ENCODE measurements at places on chromosomes 5 and 9.

DNA sequence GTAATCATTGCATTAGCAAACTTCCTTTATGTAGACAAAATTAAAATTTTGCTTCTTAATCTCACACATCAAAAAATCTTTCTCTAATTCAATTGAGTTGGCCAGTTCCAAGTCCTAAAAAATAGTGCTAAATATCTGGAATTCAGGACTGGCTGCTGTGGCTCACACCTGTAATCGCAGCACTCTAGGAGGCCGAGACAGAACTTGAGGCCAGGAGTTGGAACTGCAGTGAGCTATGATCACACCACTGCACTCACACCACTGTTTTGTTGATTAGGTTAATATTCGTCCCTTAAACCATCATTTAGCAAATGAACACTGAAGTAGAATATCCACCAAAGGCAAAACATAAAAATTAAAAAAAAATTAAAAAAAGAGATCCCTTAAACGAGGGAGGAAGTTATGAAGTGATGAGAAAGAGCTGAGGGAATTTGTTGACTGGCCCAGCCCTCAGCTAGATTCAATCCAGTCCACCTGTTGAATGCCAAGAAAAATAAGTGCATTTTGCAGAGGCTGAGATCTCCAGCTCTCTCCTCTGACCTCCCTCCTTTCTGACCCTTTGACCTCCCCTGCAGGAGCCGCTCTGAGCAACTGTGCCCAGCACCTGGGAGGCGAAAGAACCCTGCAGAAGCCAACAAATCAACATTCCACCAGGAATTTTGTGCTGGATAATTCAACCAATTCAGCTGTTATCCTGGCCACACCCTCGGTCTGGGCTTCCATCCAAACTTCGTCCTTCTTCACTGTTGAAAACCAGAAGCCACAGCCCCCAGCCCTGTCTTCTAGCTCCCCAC is 96.8 kb downstream of the OR2K2 start:
- DNase-seq, result no peak

GRCh38 chr9:38621434-38622287 is 1.3 kb upstream of the ANKRD18A start:
- peak; percentile 26 for DNase-seq

DNA sequence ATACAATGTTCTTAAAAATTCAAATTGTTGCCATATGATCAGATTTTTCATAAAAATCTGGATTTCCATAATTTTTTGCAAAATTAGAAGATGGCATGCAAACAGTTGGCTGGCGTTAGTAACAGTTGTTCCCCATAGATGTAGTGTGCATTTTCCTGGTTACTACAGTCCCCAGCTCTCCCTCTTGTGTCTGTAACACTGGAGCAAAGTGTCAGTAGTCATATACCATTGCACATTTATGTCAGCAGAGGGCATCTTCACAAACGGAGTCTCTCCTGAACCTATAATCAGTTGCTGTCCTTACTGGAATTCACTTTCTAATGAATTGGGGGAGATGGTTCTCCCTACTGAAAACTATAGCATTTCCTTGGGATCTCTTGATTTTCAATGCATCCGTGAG is 44.7 kb upstream of the DMAC1 start:
- no peak for DNase-seq

DNA sequence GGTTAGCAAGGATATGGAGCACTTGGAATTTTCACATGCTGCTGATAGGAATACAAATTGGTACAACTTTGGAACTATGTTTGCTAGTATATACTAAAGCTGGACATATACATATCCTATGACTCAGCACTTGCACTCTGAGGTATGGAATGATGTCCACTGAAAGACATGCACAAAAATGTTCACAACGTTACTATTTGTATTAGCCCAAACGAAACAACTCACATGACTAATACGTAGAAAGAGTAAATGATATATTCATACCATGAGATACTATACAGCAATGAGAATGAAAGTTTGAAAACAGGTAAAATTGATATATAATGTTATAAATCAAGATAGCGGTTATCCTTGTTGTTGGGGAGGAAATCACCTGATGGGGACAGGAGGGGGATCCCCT is 45.5 kb upstream of the CDC42SE2 start:
- no peak for DNase-seq

- DNase-seq, result no peak
These were observed 111.9 kb upstream of the MTAP start for GRCh38 chr9:21690561-21690960.

DNA sequence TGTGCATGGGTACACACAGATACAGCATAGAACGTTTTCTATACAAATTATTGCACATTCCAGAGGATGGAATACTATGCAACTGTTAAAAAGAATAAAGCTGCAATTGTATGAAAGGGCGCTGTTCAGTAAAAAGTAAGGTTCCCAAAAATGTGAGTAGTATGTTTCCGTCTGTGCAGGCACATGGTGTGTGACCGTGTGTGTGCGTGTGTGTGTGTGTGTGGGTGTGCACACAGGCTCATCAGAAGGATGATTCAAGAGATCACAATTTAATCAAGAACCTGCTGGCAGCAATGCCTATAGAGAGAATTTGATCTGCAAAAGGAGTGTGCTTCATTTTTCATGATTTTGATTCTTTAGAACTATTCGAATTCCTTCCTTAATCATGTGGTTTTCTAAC is 76.3 kb downstream of the SEMA4D start:
- DNase-seq, result no peak

DNA sequence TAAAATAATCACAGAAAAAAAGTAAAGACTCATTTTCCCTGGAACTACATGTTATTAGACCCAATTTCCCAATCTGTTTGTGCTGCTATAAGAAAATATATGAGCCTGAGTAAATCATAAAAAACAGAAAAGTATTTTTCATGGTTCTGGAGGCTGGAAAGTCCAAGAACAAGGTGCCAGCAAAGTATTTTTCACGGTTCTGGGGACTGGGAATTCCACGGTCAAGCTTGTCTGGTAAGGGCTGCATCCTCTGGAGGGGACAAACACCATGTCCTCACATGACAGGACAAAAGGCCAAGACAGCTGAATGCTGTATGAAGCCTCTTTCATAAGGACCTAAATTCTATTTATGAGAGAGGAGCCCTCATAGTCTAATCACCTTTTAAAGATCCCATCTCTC is 172.3 kb downstream of the PLPPR1 start:
- no peak for DNase-seq

DNA sequence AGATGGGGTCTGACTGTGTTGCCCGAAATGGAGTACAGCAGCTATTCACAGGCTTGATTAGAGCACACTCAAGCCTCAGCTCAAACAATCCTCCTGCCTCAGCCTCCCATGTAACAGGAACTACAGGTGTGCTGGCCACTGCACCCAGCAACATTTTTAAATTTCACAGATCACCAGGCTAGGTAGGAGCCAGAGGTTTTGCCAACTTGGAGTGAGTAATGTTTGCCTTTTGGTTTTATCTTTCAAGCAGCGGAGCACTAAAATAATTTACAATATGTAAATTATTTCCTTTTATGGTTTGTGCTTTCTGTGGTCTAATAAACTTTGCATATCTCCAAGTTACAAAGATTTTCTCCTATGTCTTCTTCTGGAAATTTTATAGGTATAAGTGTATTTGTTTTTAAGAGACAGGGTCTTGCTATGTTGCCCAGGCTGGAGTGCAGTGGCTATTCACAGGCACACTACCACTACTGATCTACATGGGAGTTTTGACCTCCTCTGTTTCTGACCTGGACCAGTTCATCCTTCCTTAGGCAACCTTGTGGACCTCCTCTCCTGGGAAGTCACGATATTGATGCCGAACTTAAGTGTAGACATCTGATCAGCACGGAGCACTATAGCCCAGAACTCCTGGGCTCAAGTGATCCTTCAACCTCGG is 67.2 kb upstream of the SUSD1 start:
- DNase-seq, result no peak

- DNase-seq, result no peak
These were observed 86.3 kb downstream of the S1PR3 start for GRCh38 chr9:89077519-89077918.

DNA sequence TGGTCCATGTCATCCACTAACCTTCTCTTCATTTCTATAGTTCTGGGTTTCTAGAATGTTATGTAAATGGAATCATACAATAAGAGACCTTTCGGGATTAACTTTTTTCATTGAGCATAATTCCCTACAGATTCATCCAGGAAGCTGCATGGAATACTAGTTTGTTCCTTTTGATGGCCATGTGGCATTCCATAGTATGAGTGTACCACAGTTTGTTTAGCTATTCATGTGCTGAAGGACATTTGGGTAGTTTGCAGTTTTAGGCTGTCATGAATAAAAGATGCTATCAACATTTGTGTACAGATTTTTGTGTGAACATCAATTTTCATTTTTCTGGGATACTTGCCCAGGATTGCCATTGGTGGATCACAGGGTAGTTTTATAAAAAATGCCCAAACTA is 6.8 kb upstream of the SPTLC1 start:
- no peak for DNase-seq

GRCh38 chr9:14846871-14847311 is 63.3 kb downstream of the FREM1 start:
- DNase-seq, result peak; percentile 24

DNA sequence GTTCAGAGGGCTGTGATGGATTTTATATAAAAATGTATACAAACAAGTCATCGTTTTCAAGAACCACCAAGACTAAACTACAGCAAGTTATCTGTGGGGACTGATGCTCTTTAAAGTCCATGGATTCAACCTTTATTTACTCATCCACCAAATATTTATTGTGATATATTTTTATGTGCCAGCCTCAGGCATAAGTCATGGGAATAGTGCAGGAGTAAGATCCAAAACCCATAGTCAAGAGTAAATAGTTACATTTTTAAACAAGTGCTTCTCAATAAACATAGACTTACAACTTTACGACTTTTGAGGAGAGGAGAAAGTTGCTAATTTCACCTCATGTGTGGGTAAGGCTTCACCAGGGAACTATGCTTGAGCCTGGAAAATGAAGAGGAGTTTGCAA is 24.6 kb downstream of the MACIR start:
- DNase-seq, result no peak

- DNase-seq, result peak; percentile 13
These were observed 33.1 kb downstream of the RASA1 start for GRCh38 chr5:87300744-87301143.

GRCh38 chr9:108545436-108545835 is 310.4 kb downstream of the ACTL7B start:
- DNase-seq, result no peak

DNA sequence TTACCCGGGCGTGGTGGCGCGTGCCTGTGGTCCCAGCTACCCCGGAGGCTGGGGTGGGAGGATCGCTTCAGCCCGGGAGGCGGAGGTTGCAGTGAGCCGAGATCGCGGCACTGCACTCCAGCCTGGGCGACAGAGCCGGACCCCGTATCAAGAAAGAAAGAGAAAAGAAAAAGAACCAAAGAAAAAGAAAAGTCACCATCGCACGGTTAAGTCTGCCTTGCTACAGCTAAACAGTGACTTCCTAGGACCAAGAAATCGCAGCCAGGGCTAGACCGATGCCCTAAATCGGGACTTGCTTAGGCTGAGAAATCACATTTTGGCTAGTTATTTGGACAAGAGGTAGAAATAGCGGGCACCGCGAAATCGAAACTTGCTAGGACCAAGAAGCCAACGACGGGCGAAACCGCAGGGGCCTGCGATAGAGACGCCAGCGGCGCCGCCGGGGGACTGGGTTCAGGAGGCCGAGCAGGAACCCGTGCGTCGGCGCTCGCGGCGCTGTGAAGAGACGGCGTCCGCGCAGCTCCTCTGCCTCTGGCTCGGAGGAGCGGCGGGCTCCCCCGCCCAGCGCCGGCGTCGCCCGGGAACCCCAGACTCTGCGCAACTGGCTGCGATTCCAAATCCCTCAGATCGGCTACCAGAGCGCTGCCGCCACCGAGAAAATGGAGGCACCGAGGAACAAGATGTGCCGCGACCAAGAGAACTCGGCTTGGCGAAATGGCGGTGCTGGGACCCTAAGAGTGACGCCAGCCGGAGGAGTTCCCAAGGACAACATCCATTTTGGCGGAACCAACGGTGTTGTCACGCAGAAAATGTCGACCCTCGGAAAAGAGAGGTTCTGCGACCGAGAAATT is 26.1 kb upstream of the ANXA2R start:
- DNase-seq, result peak; percentile 32

GRCh38 chr9:89375191-89375760 is 57.0 kb downstream of the SECISBP2 start:
- DNase-seq, result no peak

GRCh38 chr9:14170392-14170931 is 143.5 kb downstream of the NFIB start:
- DNase-seq, result no peak

GRCh38 chr5:175652741-175653663 is 4.9 kb upstream of the HRH2 start:
- DNase-seq, result peak; percentile 82

- no peak for DNase-seq
These were observed 11.4 kb downstream of the GOLGA1 start for GRCh38 chr9:124929464-124929863.

- no peak for DNase-seq
These were observed 216.8 kb upstream of the PIK3R1 start for GRCh38 chr5:67998709-67999261.

DNA sequence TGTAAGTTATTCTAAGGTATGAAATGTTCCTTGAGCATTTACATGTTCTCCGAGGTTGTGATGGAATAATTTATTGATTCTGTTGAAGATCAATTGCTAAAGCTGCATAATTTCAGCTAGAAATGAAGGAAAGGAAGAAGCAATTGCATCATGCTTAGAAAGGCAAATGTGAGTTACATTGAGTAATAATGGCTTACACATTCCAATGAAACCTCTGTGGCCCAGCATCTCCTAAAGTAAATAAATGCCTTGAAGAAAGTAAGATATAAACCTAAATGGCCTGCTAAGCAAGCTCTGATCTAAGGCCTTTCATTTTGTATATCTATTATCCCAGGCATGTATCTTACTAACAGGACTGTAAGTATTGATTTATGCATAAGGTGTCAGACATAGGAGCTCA is 677.3 kb upstream of the RGMB start:
- DNase-seq, result no peak

DNA sequence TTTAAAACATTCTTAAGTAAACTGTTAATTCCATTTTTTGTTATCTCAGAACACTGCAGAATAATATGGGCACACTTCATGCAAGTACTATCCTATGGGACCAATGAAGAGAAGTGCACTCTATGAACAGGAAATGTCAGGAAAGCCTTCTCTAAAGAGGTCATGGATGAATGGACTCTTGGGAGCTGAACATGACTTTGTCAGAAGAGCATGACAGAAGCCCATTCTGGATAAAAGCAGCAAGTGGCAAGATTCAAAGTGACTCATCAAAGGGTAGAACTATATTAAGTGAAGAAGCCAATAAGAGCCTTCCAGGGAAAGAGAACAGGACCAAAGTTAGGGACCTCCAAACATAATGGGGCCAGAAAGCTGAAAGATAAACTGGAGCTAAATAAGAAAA is 94.0 kb downstream of the RAPGEF6 start:
- no peak for DNase-seq

DNA sequence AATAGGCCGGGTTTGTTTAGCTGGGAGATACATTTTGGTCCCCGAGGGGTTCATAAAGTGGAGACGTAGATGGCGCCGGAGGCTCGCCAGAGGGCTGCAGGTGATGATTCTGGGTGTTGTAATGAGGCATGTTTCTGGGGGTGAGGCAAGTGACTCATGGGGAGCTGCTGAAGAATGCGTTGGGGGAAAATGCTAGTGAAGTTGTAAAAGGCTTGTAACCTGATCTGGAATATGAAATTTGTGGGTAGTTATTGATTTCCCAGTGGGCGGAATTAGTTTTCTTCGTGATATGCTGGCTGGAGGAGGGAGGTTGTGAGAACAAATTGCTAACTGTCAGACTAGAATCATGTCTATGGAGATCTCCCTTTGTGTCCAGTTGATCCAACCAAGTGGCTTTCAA is 158.3 kb downstream of the DOCK2 start:
- no peak for DNase-seq

- DNase-seq, result no peak
These were observed 141.0 kb downstream of the GADD45G start for GRCh38 chr9:89745601-89746376.

Data from stimulated activated CD8-positive, alpha-beta memory T cell treated with anti-CD3 and anti-CD28 coated beads, Interleukin-7, amount 100 ng/mL, for 48 hours (primary cell).